ENCODE measurements at places on chromosomes 1 and 21.
A peak's percentile ranks its signal among the peaks of the same experiment; 100 is the strongest.

DNA sequence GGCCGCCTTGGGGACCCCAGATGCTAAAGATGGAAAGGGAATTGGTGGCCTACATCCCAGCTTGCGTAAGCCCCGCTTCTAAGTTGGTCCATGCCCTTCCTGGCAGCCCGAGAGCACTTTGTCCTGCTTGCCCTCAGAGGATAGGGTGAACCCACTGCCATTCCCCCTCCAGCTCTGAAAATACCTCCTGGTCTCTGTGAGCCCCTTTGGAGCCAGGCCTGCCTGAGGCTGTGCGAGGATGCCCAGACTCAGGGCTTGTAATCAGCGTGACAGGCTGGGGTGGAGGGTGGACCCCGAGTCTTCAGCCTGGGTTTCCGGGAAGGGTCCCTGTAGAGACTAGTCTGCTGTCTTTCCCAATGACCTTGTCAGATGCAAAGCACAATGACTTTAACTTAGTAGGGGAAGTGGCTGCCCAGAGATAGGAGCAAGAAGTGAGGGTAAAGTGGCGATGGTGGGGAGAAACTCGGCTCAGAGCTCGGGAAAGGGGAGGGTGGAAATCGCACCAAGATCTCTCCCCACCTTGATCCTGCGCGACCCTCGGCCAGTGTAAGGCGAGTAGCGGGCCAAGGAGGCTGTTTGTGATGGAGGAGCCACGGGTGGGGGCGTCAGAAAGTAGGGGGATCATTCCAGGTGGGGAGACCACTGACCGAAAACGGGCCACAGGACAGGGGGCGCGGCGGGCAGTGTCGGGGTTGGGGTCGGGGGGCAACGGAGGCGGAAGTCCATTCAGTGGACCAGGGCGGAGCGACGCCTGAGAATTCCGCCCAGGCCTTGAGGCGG, 2.7 kb upstream of the HES3 start:
- no peak for DNase-seq

DNA sequence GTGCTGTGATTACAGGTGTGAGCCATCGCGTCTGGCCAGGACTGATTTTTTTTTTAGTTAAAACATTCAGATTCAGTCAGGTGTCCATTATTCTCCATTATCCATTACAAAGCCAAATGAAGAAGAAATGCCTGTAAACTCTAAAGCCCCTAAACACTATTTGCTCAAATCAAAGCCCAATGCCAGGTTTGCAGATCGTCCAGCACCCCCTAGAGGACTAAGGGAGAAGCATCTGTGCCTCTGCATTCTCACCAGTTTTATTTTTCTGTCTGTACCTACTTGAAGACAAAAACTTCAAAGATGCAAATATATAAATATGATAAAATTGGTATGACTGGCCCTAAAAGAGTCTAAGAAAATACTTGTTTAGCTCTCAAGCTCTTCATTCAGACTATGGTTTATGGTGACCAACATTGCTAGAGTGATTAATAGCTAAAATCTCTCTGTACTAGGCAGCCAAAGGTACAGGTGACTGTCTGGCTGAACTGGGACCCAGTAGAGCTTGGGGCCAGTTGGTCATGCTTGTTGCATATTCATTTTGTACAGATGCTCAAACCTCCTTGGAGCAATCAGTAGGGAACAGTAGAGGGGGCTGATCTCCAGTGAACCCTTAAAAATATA, 138.4 kb downstream of the SYT2 start:
- DNase-seq = peak; percentile 76

DNA sequence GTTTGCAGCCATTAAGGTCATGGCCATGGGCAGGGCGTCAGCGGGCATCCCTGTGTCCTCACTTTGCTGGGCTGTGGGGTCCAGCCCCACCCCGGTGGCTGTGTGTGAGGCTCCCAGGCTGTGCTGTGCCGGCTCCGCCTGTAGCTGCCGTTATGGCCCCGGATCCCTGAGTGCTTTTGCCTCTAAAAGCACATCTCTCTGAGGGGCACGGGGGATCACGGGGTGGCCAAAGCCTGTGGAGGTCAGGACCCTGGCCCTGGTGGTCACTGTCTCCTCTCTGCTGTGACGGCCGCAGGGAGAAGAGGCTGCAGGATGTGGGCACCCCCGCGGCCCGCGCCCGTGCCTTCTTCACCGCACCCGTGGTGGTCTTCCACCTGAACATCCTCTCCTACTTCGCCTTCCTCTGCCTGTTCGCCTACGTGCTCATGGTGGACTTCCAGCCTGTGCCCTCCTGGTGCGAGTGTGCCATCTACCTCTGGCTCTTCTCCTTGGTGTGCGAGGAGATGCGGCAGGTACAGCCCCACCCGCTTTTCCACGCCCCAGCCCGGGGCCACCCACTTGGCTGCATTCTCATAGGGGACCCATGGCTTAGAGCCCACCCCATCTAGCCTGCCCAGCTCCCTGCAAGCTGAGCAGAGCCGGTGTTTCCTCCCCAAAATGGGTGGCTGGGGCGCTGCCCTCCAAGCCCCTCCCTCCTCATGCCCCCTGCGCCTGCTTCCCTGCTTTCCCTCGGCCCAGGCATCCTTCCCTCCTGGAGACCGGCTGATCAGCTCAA, 48.2 kb downstream of the TRPM2 start:
- no peak for DNase-seq

DNA sequence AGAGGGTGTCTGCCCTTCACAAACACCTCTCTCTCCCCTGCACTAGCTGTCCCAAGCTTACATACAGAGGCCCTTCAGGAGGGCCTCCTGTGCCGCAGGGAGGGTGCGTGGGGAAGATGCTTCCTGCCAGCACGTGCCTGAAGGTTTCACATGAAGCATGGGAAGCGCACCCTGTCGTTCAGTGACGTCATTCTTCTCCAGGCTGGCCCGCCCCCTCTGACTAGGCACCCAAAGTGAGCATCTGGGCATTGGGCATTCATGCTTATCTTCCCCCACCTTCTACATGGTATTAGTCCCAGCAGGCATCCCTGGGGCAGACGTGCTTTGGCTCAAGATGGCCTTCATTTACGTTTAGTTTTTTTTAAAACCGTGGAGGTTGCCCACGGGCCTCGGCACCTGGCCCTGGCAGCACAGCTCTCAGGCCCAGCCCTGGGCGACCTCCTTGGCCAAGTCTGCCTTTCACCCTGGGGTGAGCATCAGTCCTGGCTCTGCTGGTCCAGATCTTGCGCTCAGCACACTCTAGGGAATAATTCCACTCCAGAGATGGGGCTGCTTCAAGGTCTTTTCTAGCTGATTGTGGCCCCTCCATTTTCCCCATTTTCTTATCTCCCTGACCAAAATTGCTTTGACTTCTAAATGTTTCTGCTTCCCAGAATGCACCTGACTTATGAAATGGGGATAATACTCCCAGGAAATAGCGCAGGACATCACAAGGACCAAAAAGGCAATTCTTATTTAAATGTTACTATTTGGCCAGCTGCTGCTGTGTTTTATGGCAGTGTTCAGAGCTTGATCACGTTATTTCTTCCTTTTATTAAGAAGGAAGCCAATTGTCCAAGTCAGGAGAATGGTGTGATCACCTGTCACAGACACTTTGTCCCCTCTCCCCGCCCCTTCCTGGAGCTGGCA, 6.1 kb downstream of the NPPA start:
- peak; percentile 16 for DNase-seq

DNA sequence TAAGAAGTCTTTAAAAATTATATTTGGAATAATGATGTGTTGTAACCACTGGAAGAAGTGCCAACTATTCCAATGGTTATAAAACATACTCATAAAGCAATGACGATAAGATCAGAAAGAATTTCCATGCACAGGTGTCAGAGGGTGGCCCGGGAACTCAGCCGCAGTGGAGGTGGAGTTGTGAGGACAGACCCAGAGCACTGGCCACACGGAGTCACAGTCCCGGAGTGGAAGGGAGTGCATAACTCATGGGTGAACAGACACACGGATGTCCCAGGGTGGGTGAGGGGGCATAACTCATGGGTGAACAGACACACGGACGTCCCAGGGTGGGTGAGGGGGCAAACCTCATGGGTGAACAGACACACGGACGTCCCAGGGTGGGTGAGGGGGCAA, 2.5 kb downstream of the KRTAP10-4 start:
- DNase-seq = no peak

- no peak for DNase-seq
Measured at GRCh38 chr1:104593413-104594187, 843.9 kb downstream of the AMY1C start.

DNA sequence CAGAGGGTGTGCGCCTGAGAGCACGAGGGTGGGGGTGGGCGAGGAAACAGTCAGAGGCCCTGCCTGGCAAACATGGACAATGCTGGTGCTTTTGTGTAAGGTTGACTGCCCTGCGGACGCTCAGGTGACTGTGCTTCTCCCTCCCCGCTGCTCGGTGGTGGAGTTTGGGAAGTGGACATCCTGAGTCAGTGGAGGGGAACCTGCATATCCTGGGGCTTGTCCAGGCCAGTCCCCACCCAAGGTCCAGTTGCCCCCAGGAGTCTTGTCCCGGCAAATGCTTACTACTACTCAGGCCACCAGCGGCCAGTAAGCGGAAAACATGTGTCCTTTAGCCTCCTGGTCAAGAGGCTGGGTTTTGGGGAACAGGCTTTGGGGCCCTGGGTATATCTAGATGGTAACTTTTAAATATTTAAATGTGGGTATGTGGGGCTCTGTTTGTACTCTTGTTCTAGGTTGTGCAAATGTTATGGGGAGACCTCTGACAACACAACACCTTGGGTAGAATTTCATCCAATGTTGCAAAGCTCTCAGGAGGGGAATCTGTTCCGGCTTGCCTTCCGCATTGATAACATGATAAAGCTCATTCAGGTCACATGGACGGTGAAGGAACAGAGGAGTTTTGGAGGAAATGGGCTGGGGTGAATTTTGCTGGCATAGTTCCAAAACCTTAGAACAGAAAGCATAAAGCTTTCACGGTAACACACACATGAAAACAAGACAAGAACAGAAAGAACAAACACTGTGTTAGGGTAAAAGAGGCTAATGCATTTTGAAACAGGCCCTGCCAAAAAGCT, 364.9 kb downstream of the PRDM2 start:
- no peak for DNase-seq

- no peak for DNase-seq
Measured at GRCh38 chr1:112267929-112268328, 128.1 kb upstream of the CTTNBP2NL start.

DNA sequence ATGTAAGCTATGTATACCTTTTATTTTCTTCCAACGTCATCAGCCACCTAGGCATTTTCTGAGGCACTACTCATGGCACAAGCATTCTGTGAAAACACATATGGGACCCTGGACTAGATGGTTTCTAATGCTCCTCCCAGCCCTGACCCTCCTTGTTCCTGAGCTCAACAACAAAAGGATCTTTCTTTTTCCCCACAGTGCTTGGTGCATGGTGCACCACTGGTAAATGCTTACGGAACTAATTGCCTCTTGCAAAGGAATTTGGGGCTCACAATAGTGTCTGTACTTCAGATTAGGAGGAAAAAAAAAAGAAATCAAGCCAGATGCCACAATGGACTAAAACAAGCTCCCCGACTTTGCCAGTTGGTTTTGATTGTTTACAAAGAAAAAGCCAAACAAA, 390.5 kb downstream of the PLPP3 start:
- DNase-seq = no peak

- no peak for DNase-seq
Measured at GRCh38 chr1:229887043-229887822, 179.8 kb upstream of the GALNT2 start.

- no peak for DNase-seq
Measured at GRCh38 chr1:29931477-29932175, 695.3 kb downstream of the PTPRU start.

DNA sequence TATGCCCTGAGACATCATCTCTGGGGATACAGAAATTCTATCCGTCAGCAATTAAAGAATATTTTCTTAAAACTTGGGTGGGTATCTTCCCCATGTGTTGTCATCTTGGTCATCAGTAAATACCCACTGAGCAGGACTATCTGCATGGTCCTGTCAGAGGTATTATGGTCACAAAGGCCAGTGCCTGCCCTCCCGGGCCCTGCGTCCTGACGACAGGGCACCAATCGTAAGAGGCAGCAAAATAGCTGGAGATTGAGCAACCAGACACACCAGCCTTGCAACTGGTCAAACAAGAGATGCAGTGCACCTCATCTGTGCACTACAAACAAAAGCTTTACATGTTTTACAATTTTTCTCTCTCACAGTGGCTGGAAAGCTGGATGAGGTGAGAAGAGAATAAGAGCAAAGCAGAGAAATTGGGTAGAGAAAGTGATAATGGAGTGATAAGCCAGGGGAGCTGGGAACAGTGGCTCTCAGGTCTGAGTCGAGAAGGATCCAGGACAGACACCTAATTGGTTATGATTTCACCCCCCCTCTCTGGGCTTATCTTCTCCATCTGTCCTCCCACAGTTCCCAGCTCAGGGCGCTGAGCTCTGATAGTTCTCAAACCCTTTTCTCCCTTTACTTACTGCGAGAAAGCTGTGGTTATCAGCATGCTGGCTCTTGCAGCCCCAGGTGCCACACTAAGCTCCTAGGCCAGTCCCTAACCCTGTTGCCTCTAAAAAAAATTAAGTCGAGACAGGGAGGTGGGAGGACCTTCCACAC, 8.8 kb upstream of the SRP9 start:
- no peak for DNase-seq

GRCh38 chr1:61375082-61375880, 292.9 kb downstream of the NFIA start:
- no peak for DNase-seq

DNA sequence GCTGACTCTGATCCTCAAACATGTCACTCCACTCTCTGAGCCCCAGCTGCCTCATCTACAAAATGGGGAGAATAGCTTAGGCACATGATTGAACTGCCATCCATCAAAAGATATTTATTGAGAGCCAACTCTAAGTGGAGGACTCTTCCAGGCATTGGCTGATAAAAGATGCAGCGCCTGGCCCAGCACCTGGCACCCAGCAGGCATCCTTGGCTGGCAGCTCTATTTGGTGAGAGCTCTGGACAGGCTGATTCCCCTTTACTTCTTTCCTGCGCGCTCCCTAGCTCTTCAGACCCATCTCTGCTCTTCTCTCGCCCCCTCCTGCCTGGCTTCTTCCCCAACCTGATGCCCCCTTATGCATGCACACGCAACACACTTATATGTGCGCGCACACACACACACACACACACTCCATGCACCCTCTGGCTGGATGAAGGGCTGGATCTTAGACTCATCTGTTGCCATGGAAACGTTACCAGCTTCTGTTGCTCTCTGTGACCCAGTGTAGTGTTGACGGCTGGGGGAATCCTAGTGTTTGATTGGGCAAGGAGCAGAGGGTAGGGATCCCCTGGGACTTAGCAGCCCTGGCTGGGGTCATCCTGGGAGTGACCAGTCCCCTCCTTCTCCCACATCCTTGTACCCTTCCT, 49.3 kb downstream of the VWA5B1 start:
- DNase-seq = no peak

DNA sequence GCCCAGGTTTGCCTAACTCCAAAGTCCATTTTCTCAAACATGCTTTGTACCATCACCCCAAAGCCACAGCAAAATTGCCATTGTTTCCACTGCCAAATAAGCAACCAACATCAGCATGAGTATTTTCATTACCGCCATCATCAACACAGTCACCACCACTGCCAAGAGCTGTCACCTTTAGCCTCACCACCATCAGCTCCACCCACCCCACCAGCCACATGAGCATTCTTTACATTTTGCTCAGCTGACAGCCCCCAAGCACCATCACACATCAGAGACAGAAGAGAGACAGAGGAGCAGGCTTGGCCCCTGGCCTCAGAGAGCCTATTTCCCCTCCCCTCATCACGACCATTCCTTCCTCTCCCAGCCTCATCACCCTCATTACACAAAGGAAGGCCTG, 42.7 kb downstream of the TAS1R2 start:
- DNase-seq = peak; percentile 2

Data from fibroblast of pulmonary artery (primary cell).